ENCODE measurements at places on chromosomes 11 and 22. TPM values are rescaled to one million over a fixed set of nuclear protein-coding genes. Genes with fewer than 3 reads are reported as not detected.

The CECR2 gene
- polyA plus RNA-seq, result 17.5 TPM

The SLC15A3 gene
- 17.6 TPM for polyA plus RNA-seq

The TREH gene
- 0.25 TPM for polyA plus RNA-seq

The CKAP5 gene
- polyA plus RNA-seq, result 86.1 TPM

The CLNS1A gene
- polyA plus RNA-seq, result 182 TPM

The IL10RA gene
- polyA plus RNA-seq, result 4.0 TPM

The OR8A1 gene
- not detected for polyA plus RNA-seq

The MDK gene
- polyA plus RNA-seq, result 772 TPM

The PNPLA3 gene
- 0.41 TPM for polyA plus RNA-seq

The MS4A3 gene
- 1.3 TPM for polyA plus RNA-seq

The GAL gene
- not detected for polyA plus RNA-seq

The KDM4D gene
- polyA plus RNA-seq, result 1.9 TPM

The MS4A5 gene
- not detected for polyA plus RNA-seq

The MUC6 gene
- 0.66 TPM for polyA plus RNA-seq

The VPREB1 gene
- polyA plus RNA-seq, result 0.21 TPM

The CYTH4 gene
- 5.6 TPM for polyA plus RNA-seq

The MB gene
- polyA plus RNA-seq, result 1.1 TPM

The DCHS1 gene
- 49.5 TPM for polyA plus RNA-seq

The PHETA2 gene
- polyA plus RNA-seq, result 11.2 TPM

The TMPRSS4 gene
- 5.2 TPM for polyA plus RNA-seq

The BAIAP2L2 gene
- polyA plus RNA-seq, result 1.3 TPM

Data from left lung (tissue), 14 donors.